Activated T-helper 1 cell treated with anti-CD3 and anti-CD28 coated beads, Interleukin-12 subunit alpha, Interleukin-12 subunit beta, Interleukin-2, Interleukin-4 antibody, amounts not matched to agents 30 ng/mL and 10 ng/mL and 1 ng/mL, durations not matched to agents 14 hours and 24 hours and 36 hours (primary cell): ENCODE measurements at places on chromosomes 4 and X. TPM values are rescaled to one million over a fixed set of nuclear protein-coding genes. Genes with fewer than 3 reads are reported as not detected.

DNA sequence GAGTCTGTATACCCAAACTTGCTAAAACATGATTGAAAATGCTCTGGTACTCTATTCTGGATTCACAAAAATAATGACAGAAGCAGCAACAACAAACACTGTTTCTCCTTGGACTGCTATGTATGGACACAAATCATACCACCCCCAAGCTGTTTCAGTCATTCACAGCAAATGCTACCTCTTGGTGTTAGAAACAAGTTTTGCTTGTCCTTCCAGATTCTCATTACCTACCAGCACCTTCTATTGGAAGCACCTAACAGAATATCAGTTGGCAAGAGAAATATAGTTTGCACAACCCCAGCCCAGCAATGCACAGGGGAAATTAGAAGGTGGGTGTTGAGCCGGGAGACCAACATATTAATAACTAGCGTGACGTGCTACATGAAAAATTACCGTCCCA, 1950.9 kb downstream of the C4orf33 start:
- DNase-seq: no peak

- no peak for DNase-seq
These were observed 46.0 kb upstream of the SHOX start for GRCh38 chrX:584572-584971.

- DNase-seq: no peak
These were observed 866 bp downstream of the RBM46 start for GRCh38 chr4:154781983-154782293.

DNA sequence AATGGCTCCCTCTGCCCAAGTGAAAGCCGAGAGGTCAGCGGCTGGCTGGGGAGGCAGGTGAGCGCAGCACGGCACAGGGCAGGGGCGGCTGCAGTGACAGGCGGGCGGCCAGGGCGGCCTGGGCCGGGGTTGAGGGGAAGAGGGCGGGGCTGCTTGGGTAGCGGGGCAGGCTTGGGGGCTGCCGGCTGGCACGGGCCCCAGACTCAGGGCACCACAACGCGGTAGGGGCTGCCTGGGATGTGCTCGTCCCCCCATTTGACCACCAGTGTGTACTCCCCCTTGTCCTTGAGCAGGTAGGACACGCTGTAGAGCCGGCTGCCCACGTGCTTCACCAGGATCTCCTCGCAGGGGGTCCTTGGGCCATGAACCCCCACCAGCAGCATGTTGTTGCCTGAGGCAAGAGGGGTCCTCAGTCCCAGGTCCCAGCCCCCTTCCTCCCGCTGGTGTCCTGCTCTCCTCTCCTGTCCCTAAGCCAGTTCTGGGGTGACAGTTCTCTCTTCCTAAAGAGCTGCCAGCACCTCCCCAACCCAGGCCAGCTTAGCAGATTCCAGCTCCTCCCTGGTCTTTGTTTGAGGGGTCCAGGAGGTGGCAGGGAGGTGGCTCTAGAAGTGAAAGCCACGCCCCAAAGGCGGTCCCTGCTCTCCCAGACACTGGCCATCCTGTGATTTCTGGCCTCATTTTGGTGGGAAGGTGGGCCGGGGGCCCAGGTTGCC, 25.6 kb downstream of the FLNA start:
- no peak for DNase-seq

DNA sequence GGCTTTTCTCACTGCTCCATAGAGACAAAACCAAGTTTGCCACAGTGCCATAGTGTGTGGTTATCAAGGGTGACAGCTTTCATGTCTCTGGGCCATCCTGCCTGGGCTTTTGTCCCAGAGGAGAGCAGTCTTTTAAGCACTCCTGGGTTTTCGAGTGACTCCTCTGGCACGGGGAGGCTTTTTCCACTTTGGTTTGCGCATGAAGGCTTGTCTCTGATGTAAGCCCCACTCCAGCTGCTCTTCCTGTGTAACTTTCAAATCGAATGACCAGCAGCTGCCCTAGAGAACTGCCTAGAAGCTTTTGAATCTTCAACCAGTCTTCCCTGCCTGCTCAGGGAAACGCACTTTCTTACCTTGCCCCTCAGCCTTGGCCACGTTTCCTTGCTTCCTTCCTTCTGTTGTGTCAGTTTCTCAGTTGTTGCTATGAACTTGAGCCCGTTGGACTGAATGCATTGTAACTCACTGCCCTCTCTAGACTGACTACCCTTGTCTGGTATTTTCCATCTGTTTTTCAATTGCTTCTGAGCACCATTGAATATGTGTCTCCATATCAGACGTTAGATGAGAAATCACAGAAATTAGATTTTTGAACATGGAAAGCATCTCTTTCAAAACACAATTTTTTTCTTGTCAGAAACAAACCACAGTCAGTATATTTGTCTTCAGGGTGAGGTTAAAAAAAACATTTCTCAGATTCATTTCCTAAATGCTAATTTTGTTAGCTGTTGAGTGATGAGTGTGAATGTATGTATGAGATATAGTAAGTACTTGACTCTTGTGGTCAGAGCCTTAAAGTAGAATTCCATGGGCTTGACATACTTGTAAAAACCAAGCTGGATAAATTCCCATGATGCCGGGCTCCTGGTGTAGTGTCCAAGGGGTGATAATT, 45.3 kb downstream of the SLC9A6 start:
- no peak for DNase-seq

DNA sequence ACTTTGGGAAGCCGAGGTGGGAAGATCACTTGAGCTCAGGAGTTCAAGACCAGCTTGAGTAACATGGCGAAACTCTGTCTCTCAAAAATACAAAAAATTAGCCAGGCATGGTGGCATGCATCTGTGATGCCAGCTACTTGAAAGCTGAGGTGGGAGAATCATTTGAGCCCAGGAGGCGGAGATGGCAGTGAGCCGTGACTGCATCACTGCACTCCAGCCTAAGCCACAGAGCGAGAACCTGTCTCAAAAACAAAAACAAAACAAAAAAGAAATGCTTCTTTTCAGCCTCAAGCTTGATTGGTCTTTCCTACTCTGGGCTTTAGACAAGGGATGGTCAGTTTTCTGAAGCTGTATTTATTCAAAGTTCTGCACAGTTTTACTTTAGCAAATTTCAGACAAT, 15.8 kb upstream of the DHRSX start:
- DNase-seq: no peak

DNA sequence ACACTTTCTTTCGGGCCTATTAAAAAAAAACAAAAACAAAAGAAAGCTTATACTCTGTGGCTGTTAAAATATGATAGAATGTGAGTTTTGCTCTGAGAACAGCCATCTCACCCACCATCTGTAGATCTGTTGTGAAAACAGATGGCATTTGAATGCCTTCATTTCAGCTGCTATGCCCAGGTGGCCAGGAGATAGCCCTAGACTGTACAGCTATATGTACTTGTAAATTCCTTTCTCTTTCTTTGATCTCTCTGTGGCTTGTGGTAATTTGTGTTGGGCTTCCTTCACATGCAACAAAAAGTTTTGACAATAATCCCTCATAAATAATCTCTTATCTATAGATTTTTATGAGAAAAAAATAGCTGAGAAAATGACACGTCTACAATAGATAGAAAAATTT, 38.1 kb downstream of the PNPLA4 start:
- no peak for DNase-seq

GRCh38 chrX:65997978-65998717, 41.7 kb downstream of the VSIG4 start:
- no peak for DNase-seq

- no peak for DNase-seq
These were observed 137.4 kb downstream of the NSUN7 start for GRCh38 chr4:40886931-40887763.

DNA sequence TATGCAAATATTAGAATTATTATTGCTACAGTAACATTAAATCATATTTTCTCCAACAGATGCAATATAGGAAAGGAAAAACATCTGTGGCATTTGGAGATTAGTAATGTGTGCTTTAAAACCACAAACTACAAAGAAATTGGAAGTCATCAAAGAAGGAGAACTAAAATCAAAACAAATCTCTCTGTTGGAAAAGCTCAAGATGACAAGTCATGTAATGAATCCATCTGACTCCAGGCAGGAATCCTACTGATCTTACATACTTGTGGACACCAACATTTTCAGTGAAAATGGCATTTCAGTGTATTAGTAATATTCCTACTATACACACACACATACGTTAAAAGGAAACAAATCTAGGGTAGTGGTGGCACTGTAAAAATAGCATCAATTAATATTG, 98.2 kb downstream of the SLC39A8 start:
- no peak for DNase-seq

- no peak for DNase-seq
These were observed 10.2 kb upstream of the KCNE5 start for GRCh38 chrX:109635146-109635545.

The ASMT gene
- not detected in 2 replicates for total RNA-seq

The GSX2 gene
- total RNA-seq: not detected in 2 replicates

The EDA gene
- total RNA-seq: 1.6 and 2.4 TPM in 2 replicates

The NPY1R gene
- not detected in 2 replicates for total RNA-seq
